ENCODE measurements at places on chromosomes 2 and 18.

- no peak for DNase-seq
Measured at GRCh38 chr2:69604026-69604678, 39.4 kb downstream of the AAK1 start.

DNA sequence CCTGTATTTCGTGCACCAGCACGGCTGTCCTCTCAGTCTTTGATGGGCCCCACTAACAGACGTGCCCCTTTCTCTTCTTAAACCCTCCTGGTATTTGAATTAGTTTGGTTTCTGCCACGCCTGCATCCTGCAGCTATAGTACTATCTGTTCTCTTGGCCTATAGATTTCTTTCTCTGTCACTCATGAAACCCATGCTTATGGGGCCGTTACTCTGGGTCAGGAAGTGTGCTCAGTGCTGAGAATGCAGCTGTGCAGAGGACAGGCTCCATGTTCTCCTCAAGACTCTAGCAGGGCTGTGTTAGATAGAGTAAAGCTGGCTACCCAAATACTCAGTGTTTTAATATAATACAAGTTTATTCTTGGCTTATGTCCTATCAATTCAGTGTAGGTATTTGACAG lies 180.0 kb downstream of the INSIG2 start:
- DNase-seq = no peak

- no peak for DNase-seq
Measured at GRCh38 chr2:240626531-240627300, 1.4 kb downstream of the GPR35 start.

DNA sequence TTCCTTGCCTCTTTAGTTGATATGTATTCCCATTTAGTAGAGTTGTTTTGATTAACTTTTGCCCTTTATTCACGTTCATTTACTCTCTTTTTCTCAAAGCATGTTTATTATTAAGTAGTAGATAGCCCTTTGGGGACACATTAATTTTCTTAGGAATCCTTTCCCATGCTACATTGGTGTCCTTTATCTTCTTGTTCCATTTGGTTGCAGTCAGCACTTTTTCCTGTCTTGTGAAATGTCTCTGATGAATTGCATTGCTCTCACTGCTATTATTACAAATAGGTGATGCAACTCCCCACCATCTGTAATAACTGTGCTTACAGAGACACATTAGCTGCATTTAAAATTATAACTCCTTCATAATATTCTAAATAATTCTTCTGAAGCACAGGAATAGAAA lies 428.5 kb upstream of the CNTNAP5 start:
- DNase-seq = no peak

GRCh38 chr18:10044054-10044453 lies 130.2 kb downstream of the VAPA start:
- DNase-seq = no peak

- DNase-seq = no peak
Measured at GRCh38 chr2:155310589-155310988, 612.1 kb downstream of the KCNJ3 start.

DNA sequence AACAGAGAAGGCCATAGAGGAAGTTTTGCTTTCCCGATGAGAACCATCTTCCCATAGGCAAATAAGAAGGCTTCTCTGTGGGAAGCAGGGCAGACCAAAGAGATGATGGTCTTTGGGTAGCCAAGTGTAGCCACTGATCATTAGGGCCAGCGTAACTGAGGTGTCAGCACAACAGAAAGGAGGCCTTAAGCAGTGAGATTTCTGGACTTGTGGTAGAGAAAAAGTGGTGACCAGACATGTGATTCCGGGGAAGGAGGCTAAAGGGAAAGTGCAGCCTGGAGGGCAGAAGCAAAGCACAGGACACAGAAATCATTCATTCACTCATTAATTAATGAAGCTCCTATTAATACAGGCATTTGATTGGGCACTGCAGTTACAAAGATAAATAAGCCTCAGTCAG lies 15.4 kb downstream of the EVA1A start:
- no peak for DNase-seq

GRCh38 chr2:64471600-64471999 lies 17.6 kb downstream of the LGALSL start:
- no peak for DNase-seq

DNA sequence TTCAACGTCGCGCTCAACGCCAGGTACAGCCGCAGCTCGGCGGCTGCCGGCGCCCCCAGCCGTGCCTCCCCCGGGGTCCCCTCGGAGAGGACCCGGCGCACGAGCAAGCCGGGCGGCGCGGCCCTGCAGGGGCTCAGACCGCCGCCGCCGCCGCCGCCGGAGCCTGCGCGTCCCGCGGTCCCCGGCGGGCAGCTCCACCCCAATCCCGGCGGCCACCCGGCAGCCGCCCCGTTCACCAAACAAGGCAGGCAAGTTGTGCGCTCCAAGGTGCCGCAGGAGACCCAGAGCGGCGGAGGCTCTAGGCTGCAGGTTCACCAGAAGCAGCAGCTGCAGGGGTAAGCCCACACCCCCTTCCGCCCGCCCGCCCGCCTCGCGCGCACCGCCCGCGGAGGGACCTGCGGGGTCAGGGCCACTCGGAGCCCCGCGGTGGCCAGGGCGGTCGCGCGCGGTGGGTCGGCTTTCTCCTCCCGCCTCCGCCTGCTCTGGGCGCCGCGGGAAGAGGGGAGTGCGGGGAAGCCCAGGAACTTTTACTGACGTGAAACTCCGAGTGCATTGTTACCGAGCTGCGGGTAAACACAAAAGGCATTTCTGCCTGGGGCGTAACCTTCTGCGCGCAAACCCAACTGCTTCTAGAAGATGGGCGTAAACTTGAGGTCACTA lies 861 bp downstream of the LTBP1 start:
- DNase-seq = no peak

GRCh38 chr2:229340086-229340760 lies 69.1 kb upstream of the PID1 start:
- no peak for DNase-seq

GRCh38 chr2:169709981-169710380 lies 15.7 kb downstream of the PHOSPHO2 start:
- DNase-seq = no peak

- no peak for DNase-seq
Measured at GRCh38 chr18:26327062-26327461, 100.8 kb downstream of the TAF4B start.

GRCh38 chr2:215961981-215962380 lies 51.4 kb downstream of the MREG start:
- no peak for DNase-seq

DNA sequence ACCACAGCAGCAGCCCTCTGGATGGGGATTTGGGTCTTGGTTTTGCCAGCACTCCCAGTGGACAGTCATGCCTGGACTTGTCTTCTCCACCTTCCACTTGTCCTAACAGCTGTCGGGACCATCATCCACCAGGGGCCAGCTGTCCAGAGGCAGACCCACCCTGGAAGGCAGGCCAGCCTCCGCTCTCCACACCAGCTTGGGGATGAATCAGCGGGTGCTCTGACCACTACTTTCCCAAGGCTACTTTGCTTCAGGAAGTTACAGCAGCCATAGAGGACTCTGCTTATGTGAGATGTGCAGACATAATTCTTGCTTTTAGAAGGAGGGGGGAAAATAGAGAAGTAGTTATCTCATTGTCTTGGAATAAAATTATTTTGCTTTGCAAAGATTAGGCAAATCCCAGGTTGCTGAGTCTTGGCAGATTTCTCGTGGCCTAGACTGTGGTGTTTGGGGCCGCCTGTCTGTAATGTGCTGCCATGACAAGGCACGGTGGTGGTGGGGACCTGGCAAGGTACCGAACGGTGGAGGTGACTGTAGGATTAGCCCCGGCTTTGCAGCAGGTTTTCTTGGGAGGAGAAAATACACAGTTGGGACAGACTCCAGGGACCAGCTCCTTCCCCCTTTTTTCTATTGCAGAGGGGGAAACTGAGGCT lies 148.7 kb downstream of the AGAP1 start:
- no peak for DNase-seq

GRCh38 chr2:160891353-160891740 lies 268.9 kb upstream of the TANK start:
- no peak for DNase-seq

DNA sequence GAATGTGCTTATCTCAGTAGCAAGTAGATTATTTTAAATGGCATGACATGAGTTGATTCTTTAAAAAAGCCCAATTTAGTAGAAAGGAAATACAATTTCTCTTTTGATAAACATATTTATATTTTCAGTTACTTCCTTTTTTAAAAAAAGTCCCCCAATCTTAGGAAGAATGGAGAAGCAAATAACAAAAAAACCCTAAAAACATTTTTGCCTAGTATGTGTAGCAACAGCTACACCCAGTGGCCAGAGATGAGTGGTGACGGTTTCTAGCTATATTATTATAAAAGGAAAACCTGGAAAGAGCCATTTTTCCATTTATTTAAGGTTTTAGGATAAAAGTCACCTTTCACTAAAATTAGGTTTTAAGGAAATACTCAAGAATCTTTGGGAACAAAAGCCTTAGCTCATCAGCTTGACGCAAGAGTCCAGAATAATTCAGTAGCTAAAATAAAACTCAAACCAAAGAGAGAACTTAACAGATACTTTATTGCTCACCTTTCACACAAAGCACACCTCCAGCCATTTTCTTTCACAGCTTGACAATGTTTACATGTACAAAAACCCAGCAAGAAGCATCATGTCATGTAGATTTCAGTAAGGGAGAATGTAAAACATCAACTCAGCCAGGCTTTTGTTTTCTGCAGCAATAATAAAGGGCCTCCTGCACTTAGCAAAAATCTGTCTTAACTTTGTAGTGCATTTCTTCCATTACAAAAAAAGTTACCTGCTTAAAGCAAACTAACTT lies 15.7 kb downstream of the FAM98A start:
- DNase-seq = no peak

DNA sequence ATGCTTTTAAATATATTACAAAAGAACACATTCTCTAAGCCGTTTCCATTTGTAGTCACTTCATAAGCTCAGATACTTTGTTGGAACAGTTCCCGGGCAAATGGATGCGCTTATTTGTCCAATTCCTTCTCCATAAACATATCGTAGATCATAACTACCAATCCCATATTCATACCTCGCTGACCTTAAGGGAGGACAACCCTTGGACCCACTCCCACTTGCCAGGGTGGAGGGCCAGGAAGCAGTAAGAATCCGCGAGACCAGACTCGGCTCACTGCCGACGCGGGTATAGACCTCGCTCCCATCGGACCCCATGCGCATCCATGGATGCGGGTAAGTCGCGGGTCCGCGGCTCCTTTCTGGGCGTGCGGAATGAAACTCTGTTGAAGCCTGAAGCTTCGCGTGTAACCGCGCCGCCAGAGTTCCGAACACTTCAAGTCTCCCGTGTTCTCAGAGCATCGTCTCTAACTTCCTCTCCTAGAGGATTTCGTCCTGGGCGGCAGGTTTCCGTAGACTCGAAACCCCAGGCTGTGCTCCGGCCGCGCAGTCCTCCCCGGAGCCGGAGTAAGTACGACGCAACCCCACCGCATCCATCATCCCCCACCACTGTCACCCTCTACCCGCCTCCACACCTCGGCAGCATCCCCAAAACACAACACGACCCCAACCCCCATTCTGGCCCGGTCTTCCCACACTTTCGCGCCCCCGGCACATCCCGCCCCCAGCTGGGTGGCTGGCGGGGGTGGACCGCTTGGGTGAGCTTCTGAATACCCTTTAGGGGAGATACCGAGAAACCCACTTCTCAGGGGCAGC lies 1.1 kb downstream of the DSC3 start:
- DNase-seq = no peak

- DNase-seq = no peak
Measured at GRCh38 chr2:222900354-222900753, 39.5 kb downstream of the ACSL3 start.

GRCh38 chr2:221166292-221166691 lies 405.8 kb downstream of the EPHA4 start:
- DNase-seq = no peak

DNA sequence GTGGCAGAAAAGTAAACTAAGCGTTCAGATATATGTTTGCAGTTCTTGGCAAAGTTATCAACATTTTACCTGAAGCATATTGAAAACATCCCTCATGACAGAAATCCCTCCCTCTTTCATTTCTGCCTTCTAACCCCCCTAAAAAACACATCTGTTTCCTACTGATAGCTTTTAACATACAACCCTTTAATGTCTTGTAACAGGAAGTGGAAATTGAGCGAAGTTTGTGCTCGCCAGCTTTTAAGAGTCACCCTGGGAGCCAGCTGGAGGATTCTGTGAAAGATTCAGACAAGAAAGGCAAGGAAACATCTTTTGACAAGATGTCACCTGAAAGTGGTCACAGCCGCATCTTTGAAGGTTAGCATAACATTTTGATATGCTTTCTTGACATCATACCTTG lies 247.4 kb downstream of the XIRP2 start:
- no peak for DNase-seq

GRCh38 chr18:32157580-32157979 lies 32.3 kb upstream of the MEP1B start:
- no peak for DNase-seq

GRCh38 chr18:63553081-63553480 lies 10.9 kb downstream of the SERPINB12 start:
- DNase-seq = no peak

GRCh38 chr2:181239201-181239799 lies 217.9 kb upstream of the ITGA4 start:
- DNase-seq = no peak

GRCh38 chr18:52715991-52716390 lies 376.0 kb downstream of the DCC start:
- DNase-seq = no peak

- DNase-seq = no peak
Measured at GRCh38 chr18:49499046-49499637, 12.1 kb upstream of the C18orf32 start.

DNA sequence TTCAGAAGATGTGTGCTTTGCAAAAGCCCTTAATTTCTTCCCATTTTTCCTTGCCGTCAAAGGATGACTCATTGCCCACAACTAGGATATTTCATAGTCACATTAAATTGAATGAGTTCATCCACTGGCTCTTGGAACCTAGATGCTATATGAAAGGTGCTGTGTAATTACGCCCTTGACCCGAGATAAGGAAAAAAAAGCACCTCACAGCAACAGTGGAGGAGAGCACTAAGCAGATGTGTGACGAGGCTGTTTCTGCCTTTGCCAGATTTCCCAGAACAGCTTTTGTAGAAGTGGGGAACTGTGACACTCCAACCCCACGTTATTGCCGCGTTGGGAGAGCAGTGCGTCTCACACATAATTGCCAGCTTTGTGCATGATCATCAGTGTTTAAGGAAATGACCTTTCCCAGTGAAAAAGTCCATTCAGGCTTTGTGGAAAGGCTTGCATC lies 33.3 kb upstream of the TMEM87B start:
- DNase-seq = no peak

DNA sequence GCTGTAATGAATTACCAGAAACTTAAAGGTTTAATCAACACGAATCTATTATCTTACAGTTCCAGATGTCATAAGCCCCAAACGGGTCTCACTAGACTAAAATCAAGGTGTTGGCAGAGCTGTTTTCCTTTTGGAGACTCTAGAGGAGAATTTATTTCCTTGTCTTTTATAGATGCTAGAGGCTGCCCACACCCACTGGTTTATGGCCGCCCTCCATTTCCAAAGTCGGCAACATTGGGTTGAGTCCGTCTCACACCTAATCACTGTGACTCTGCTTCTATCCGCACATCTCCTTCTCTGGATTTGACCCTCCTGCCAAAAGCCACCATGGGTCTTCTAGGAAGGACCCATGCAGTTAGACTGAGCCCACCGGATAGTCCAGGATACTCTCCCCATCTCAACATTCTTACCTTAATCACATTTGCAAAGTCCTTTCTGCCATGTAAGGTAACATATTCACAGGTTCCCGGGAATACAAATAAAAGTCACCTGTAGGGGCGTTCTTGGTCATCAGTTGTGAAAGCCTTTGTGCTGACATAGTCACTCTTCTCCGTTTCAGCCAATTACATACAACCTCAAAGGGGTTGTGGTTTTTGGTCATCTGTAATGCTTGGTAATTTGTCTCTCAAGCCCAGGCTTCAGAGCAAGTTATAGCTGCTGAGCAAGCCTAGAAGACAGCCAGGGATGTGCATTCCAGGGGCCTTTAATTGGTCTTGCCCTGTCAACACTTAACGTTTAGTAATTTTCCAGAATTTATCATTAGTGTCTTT lies 179.4 kb downstream of the ANTXR1 start:
- DNase-seq = no peak
